Stimulated activated CD4-positive, alpha-beta T cell treated with anti-CD3 and anti-CD28 coated beads, Interleukin-2, amount 100 ng/mL, for 48 hours (primary cell): ENCODE measurements at places on chromosomes 1 and 21.
A peak's percentile ranks its signal among the peaks of the same experiment; 100 is the strongest.

DNA sequence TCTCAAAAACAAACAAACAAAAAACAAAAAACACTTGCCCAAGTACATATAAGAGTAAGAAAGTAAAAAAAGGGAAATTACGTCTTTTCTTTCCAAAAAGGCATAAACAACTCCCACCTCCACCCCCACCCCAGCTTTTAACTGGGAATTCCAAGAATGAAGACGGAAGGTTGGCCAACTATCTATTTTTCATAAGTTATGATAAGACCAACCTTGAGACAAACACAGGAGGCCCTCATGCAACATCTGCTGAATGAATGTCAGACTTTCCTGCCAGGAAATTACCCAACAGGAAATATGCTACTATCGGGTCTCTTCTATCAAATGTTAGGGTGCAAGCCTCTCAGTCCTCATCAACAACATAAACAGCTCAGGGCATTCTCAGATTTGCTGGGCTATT, 1.9 kb downstream of the BSDC1 start:
- no peak for DNase-seq

DNA sequence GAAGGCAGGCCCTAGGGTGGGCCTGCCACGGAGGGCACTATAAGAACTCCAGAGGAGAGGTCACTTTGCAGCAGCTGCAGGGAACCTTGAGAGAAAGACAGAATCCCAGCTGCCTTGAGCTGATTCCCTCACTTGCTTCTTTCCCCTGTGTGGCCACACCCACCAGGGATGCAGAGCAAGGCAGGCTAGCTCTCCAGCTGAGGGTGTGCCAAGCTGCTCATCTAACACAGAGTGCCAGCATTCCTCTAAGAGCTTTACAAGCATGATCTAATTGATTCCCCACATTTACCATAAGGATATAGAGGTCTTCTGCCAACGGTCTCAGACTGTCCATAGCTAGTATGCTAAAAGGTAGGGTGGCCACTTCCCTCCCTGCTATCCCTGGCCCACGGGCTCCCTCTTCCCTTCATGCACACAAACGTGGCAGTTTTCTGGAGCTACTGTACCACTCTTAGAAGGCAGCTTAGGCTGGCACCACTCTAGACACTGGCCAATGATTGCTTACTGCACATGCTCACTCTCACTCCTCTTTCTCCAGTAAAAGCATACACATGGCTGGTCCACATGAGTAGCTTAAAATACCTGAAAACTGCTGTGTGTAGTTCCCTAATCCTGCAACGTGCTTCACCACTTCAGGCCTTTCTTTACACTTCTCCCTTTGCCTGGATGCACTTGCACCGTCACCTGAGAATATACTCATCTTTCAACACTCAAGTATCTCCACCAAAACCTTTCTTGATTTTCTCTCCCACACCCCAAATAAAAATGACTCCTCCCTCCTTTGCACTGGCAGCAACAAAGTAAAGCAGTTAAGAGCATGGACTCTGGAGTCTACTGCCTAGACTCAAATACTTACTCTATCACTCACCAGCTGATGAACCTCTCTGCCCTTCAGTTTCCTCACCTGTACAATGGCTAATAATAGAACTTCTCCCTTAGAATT, 57.7 kb downstream of the DMAP1 start:
- no peak for DNase-seq

- DNase-seq, result no peak
Observed at GRCh38 chr1:247935781-247936180, 11.1 kb downstream of the OR2AJ1 start.

GRCh38 chr1:204032642-204033235, 40.2 kb upstream of the SOX13 start:
- no peak for DNase-seq

GRCh38 chr1:84762664-84763063, 72.4 kb upstream of the SSX2IP start:
- DNase-seq, result no peak

DNA sequence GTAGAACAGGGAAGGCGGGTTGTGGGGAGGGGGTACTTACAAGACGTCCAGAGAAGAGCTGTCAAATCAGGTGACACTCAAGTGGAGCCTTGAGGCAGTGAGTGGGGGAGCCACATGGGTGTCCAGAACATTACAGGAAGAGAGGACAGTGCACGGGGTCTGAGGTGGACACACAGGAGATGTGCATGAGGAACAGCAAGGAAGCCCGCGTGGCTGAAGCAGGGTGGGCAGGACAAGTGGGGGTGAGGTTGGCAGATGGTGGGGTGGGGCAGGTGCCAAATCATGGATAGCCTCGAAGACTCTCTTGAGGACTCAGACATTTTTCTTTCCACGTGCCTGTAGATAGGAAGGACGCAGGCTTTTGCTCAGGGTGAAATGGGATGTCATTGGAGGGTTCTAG, 921 bp downstream of the SMPDL3B start:
- no peak for DNase-seq

DNA sequence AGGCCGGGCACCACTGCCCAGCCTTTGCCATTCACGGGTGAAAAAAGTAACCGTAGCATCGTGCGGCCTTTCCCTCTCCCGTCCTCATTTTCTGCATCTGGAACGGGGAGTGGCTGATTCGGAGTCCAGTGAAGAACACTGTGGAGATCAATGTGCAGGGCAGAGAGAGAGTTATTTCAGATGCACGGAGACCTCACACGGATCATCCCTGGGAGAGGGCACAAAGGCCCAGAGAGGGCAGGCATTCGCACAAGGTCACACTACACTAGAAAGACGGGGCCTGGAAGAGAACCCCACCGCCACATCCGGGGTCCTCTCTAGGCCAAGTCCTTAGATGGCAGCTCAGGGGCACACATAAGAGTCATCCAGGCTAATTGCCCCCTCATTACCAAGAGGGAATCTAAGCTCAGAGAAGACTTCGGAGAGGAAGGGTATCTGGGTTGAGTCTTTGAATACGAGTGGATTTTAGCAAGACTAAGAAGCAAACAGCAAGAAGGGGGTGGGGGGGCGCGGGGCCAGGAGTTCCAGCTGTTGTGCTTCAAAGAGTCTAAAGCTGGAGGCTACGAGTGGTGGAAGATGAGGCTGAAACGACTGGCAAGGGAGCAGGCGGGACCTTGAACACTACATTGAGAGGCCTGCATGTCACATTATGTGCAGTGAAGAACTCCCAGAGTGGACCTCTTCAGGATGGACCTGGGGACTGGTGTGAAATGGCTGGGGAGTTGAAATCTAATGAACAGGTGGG, 857 bp downstream of the GPX7 start:
- peak; percentile 24 for DNase-seq

- DNase-seq, result no peak
Observed at GRCh38 chr1:27428316-27429028, 36.0 kb downstream of the GPR3 start.

- DNase-seq, result no peak
Observed at GRCh38 chr21:44765231-44766013, 36.2 kb downstream of the UBE2G2 start.

DNA sequence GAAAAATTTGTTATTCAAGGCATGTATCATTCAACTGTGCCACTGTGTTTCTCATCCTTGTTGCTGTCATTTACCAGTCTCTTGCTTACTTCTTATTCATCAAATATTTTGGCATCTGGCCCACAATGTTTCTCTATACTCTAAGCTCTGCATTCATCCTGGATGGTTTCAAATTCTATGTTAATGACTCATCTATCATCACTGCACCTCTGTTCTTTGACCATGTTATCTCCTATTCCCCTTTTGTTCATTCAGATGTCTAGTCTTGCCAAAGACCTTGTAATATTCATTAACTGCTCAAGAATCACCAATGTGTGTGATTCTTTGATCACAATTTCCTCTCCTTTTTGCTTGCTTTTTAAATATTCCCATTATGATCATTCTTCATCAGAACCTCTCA, 54.6 kb upstream of the PRKACB start:
- DNase-seq, result no peak

DNA sequence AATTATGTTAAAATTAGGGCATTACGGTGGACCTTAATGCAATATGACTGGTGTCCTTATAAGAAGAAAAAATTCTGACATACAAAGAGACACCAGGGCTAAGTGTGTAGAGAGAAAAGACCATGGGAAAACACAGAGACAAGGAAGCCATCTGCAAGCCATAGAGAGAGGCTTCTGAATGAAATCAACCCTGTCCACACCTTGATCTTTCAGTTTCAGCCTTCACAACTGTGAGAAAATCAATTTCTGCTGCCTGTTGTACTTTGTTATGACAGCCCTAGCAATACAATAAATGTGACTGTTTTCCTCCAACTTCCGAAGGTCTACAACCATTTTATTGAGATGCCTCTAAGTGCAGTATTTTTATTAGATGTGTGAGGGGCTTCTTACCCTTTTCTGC, 1407.2 kb downstream of the MRPL39 start:
- DNase-seq, result no peak

DNA sequence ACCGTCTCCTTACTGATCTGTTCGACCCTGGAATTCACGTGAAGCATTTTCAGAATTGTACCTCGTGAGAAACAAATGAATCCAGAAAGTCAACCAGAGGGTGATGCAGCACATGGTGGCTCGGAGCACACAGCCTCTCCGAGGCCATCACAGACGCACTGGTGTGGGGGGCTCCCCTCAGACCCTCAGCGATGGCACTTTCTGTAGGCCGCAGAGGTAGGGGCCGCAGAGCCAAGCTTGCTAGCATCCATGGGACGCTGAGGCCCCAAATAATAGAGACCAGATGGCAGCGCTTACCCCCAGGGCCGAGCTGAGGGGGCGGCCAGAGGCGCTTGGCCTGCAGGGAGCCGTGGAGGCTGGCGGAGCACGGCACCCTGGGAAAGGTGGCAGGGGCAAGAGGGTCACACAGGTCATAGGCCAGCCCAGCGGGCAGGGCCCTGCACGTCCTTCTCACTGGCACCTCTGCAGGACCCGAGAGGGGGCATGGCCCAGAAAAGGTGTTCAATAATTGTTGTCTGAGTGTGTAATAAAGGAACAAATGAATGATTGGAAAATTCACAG, 28.1 kb upstream of the COL6A2 start:
- DNase-seq, result no peak

- DNase-seq, result no peak
Observed at GRCh38 chr1:110551278-110551809, 32.4 kb upstream of the KCNA10 start.

GRCh38 chr1:59593798-59594790, 220.7 kb upstream of the HOOK1 start:
- no peak for DNase-seq

- no peak for DNase-seq
Observed at GRCh38 chr1:85325920-85326319, 49.5 kb upstream of the BCL10 start.

- DNase-seq, result no peak
Observed at GRCh38 chr1:93275634-93276295, 69.9 kb upstream of the DR1 start.

- DNase-seq, result no peak
Observed at GRCh38 chr1:46623743-46624644, 7.4 kb upstream of the MOB3C start.

- DNase-seq, result peak; percentile 46
Observed at GRCh38 chr1:6033986-6034749, 11.5 kb upstream of the KCNAB2 start.

DNA sequence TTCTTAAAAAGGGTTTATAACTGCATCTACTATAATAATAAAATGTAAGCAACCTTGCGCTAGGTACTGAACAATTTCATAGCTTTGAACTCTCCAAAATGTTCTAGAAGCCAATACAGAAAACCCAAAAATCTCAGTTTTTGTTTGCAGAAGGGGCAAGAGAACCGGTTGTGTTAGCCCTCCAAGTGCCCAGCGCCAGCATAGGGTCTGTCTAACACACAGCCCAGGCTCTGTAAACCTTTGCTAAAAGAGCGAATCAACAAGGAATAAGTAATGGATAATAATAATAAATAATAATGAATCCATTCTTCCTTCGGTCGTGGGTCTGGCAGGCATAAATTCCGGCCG, 333 bp upstream of the CHAF1B start:
- no peak for DNase-seq

DNA sequence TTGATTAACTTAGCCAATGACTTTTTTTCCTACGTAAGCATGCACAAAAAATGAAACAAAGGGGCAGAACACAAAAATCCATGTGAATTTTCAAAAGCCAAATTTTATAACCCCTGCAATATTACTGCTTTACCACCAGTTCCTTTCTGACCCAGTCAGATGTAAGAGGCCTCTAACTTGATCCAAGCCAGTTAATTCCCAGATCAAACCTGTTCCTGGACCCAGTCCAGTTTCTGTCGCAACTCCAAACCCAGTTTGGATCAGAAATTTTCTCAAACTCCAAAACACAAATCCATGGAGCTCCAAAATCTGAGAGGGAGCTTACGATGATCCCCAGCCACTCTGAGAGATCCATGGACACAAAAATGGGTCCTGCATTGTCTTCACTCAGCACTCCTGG, 7.8 kb upstream of the ZYG11A start:
- DNase-seq, result no peak

DNA sequence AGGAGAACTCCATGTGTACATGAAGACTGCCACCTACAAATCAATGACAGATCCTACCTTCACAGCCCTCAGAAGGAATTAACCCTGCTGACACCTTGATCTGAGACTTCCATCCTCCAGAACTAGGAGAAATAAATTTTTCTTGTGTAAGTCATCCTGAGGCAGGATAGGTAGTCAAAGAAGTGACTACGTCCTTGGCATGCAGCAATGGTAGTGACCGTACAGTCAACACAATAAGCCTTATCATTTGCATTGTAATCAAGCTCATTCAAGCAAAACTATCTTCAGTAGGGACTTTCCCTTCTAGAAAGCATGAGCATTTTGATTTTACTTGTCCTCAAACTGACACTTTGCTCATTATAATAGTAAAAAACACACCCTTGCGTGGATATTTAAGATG, 64.0 kb upstream of the KCNK1 start:
- no peak for DNase-seq

- DNase-seq, result peak; percentile 67
Observed at GRCh38 chr1:83860490-83861221, 138.3 kb downstream of the TTLL7 start.

DNA sequence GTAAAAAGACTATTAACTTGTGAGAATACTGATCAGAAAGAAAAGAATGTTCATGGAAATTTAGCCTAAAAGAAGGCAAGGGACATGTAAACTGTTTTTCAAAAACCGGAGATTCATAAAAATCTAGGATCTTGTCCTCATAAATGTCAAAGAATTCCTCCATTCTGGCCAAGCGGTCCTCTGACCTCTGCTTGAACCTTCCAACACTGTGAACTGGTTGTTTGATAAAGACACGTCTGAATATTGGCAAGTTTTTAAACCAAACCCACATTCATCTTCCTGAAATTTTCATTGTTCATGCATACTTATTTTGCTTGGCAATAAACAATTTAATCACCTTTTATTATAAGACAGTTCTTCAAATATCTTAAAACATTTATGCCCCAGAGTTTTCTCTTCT, 19.8 kb downstream of the ASPM start:
- no peak for DNase-seq

DNA sequence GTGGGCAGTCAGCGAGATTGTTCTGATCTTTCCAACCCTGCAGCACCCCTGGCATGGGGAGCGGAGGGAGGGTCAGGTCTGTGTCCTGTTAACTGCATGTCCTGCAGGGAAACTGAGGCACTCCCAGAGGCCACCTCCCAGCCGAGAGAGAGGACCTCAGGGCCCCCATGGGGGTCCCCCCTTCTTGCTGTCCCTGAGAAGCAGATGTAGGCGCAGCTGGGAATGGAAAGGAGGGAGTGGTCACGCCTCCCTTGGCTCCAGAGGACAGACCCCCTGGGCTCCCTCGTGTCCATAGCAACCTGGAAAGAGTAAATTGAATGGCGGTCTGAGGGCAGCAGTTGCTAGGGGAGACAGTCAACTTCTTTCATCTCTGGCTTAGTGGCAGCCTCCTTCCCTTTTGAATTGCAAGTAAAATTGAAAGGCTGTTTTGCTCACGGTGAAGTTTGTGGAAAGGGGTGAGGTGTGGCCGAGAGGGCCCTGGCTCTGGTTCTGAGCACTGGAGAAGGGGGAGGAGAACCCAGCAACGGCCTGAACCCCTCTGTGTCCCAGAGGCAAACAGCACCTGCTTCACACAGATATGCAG, 4.9 kb downstream of the CROCC start:
- DNase-seq, result no peak
